ENCODE measurements at places on chromosomes 1 and 21. TPM values are rescaled to one million over a fixed set of nuclear protein-coding genes. Genes with fewer than 3 reads are reported as not detected.

DNA sequence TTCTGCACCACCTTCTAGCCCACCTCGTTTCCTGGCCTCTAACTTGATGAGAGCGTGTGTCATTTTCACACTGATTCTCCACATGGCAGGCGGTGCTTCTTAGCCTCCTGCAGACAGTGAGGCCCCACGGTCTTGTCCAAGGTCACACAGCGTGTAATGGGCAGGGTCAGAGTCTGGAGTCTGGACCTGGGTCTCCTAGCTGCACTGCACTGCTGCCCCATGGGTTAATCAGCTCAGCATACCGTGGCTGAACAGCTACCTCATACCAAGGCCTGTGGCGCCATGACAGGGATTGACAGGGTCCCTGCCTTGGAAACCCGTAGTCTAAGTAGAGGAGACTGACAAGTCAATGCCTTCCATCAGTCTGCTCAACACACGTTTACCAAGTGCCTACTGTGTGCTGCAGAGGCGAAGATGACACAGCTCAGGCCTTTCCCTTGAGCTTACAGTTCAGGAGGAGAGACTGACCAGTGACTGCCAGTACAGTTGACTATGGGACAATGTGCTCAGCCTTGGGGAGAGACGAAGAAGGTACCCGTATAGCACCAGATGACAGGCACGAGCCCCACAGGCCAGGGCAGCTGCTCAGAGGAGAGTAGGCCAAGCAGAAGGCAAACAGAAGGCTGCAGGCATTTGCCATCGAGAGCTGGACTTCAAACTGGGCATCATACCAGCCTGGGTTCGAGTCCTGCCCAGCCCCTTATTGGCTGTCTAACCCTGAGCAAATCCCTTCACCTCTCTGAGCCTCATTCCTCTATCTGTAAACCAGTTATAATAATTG, 5.5 kb downstream of the PCSK9 start:
- H3K4me3 ChIP-seq: no peak overlapping the region
- no peak overlapping the region for H3K27ac ChIP-seq
- DNase-seq: no peak
- H3K4me1 ChIP-seq: no peaks in the 10 kb centered on the region
- H3K27me3 ChIP-seq: peaks cover 57% of the 10 kb centered on the region

- no peak for DNase-seq
- H3K36me3 ChIP-seq: peaks cover 5% of the 10 kb centered on the region
- no peak overlapping the region for H3K4me3 ChIP-seq
- H3K27ac ChIP-seq: no peak overlapping the region
These were observed 481 bp downstream of the TAL1 start for GRCh38 chr1:47231301-47232186.

GRCh38 chr1:22799971-22800370, 89.3 kb downstream of the EPHB2 start:
- H3K4me1 ChIP-seq: peaks cover 12% of the 10 kb centered on the region
- no peaks in the 10 kb centered on the region for H3K36me3 ChIP-seq
- H3K27ac ChIP-seq: no peak overlapping the region
- H3K4me3 ChIP-seq: no peak overlapping the region
- peaks cover 8% of the 10 kb centered on the region for H3K27me3 ChIP-seq

- no peak for DNase-seq
- H3K4me3 ChIP-seq: no peak overlapping the region
- no peak overlapping the region for H3K27ac ChIP-seq
- H3K27me3 ChIP-seq: peaks cover 2% of the 10 kb centered on the region
These were observed 265.8 kb downstream of the DPYD start for GRCh38 chr1:97654876-97655585.

DNA sequence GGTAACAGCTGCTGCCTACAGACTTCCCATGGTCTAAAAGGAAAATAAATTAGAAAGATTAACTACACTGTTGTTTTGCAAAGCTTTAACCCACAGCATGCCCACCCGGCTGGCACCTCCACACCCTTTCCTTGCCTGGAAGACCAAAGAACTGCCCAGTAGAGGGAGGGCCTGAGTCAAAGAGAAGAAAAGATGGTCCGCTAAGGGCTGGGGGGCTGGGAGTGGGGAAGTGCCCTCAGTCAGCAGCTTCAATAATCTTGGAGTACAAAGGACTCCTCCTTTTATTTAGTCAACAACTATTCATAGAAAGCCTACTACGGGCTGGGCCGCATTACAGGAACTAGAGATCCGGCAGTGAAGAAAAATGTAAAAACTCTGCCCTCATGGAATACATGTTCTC, 40.6 kb downstream of the ERI3 start:
- H3K27me3 ChIP-seq: peaks cover 2% of the 10 kb centered on the region
- H3K27ac ChIP-seq: no peak overlapping the region
- DNase-seq: no peak
- H3K4me3 ChIP-seq: no peak overlapping the region

DNA sequence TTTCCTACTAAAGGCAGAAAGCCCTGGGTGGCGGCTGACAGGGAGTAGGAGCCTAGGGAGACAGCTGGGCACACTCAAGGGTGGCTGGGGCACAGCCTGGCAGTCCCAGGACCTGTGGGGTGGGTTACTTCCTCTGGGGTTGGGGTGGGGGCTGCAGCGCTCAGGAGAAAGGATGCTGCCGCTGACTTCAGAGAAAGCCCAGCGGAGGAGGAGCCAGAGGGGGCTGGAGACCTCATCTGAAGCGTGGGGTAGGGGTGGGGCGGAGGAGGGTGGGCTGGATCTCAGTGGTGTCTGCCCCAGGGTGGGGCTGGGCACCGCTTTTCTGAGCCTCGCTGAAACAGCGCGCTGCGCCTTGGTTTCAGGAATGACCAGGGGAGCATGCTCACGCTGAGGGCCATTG, 30.8 kb downstream of the KCNA10 start:
- DNase-seq: no peak
- no peak overlapping the region for H3K27ac ChIP-seq
- no peak overlapping the region for H3K4me3 ChIP-seq
- peaks cover 44% of the 10 kb centered on the region for H3K27me3 ChIP-seq
- no peaks in the 10 kb centered on the region for H3K36me3 ChIP-seq
- 0 out of 2 replicates have a peak, but pooled peaks cover 7% of the 10 kb centered on the region for H3K4me1 ChIP-seq

- DNase-seq: peak; percentile 99
These were observed 369.1 kb upstream of the VAMP3 start for GRCh38 chr1:7401814-7402547.

The TNNI3K gene
- not detected for total RNA-seq

The PTGS2 gene
- total RNA-seq: 71.2 TPM

Data from HFFc6 (cell line).